Activated naive CD4-positive, alpha-beta T cell treated with anti-CD3 and anti-CD28 coated beads, Interleukin-2, amount 10 ng/mL, durations not matched to agents 7 days and 5 days (primary cell): ENCODE measurements at places on chromosomes 5 and 9.

GRCh38 chr9:105873801-105874200 is 179.5 kb downstream of the TMEM38B start:
- DNase-seq, result no peak

DNA sequence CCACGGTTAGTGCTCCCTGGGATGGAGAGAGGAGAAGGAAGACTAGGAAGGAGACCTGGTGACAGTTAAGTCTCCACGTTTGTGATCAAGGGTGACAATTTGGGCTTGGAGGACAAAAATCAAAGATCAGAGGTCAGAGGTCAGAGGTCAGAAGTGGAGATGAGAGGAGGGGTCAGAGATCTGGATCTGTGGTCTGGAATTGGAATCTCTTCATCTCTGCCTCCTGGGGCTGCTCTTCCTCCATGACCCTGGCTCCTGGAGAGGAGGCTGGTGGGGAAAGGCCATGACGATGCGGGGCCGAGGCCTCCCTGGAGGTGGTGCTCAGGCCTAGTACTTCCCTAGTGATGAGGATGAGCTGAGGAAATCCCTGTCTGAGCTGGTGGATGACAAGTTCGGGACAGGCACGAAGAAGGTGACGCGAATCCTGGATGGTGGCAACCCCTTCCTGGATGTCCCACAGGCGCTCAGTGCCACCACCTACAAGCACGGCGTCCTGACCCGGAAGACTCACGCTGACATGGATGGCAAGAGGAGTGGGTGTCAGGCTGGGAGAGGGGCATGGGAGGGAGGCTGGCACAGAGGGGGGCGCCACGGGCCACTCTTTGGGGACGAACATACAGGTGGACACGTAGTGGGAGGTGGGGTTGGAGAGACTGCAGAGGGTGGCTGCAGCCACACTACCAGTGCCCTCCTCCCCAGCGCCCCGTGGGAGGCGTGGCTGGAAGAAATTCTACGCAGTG is 41.0 kb downstream of the PSD2 start:
- DNase-seq, result no peak

DNA sequence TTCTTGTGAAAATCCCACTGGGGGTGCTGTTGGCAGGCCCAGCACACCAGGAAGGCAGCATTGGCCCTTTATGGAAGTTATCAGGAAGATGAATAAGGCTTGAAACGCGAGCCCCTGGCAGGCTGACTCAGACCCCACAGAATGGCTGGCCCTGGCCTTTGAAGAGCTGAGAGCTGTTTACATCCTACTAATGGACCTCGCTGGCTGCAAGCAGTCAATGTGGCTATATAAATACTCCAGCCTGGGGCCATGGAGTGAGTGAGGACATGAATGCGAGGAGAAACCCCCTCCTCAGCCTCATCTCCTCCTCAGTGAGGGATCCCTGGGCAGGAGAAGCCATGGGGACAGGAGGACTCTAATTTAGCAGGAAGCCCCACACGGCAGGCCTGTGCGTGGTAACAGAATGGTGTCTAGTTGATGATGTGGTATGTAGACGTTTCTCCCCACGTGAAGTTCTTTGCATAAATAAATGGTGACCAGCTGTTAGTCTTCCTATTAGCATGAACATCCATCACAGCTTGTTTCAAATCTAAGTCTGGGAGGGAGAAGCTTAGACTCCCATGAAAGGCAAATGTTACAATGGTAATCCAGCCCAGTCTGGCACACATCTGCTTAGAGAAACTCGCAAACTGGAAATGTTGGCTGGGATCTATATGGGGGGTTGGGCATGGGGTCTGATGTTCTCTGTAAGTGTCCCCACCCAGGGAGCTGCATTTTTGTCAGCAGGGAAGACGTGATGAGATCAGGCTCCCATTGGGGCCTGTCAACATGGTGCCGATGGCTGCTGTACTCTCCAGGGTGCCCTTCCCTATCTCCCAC is 175.1 kb upstream of the PITX1 start:
- DNase-seq, result no peak

DNA sequence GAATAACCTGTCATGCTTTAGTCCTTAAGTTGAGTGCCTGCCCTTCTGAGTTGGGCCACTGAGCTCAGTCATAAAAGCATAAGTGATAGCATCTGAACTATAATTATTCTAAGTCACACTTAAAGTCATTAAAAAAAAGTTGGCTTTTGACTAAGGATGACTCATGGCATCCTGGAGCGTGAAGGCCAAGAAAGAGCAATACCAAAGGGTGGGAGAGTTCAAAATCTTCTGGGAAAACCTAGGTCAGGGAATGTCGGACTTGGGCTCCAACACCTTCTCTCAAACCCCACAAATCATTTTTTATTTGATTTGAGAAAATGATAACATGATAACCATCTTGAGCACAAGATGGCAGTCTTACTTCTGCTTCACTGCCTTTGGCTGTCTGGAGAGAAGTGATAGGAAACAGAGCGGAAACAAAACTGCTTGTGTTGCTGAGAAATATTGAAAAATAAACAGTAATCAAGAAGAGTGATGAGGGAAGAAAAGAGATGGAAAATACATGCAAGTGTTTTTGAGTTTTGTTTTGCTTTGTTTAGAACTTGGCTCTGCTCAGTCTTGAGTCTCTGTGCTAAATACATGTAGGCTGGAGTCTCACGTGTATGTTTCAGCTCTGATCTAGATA is 16.9 kb upstream of the NTRK2 start:
- DNase-seq, result no peak

GRCh38 chr9:137745541-137745991 is 126.8 kb downstream of the EHMT1 start:
- DNase-seq, result no peak

DNA sequence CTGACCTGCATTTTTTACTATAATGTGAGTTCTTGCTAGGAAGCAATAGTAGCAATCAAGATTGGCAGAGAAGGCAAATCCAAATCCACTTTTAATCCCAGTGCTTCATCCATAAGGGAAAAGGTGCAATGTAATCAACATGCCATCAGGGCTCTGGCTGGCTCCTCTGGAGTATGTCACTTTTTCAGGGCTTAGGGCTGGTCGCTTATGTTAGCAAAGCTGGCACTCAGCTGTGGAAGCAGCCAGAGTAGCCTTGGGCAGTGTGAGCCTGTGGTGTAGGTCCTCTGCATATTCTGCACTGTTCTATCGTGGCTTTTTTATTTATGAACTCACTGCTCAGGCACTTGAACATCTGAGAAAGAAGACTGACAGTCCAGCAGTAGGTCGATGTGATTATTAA is 16.1 kb downstream of the ACTBL2 start:
- DNase-seq, result no peak

DNA sequence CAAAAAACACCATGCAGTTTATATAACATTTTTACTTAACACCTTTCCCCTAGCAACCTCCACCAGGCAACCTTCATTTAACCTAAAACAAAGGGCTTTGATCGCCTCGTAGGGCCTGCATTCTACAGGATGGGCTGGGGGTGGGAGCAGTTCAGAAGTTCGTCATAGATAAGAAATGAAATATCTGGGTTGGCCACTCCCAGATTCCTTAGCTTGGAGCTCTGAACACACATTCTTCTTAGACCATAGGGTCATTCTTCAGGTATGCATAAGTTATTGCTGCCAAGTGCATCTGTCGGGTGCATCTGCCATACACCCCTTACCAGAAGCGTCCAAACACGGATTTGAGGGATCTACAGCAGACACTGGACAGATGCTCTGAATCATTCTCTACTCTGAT is 4.3 kb upstream of the SLC22A5 start:
- no peak for DNase-seq
